ELF-1 (cell line): ENCODE measurements at places on chromosomes 4 and X.
A peak's percentile ranks its signal among the peaks of the same experiment; 100 is the strongest.

DNA sequence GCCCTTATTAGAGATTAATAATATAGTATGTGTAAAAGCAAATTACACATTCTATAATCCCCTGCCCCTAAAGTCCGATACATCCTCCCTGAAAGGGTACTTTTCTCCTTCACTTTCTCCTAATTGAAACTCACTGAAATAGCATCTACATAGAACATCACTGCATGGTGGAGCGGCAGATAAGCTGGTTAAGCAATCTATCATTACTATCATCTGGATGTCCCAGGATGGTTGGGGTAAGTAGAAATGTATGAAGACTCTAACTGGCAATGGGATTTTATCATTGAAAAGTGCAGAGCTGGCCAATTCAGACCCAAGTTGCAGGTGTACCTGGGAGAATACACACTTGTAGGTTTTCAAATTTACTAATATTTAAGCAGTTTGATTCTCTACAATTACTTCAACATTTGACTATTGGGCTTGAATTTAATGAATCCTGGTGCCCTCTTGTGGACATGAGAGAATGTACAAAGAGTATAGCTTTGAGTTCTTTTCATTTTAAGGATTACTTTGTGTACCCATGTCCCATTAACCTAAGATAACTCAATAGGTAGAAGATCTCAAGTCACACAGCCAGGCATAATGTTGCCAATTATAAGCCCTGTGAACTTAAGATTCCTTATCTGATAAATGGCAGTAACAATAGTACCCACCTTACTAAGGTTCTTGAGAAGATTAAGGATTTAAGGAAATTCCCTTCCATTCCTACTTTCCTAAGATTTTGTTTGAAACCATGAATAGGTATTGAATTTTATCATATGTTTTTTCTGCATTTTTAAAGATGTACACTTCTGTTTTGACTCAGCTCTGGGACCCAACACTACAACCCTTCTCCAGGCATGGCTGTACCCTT, 69.8 kb downstream of the SHROOM3 start:
- DNase-seq = peak; percentile 21

DNA sequence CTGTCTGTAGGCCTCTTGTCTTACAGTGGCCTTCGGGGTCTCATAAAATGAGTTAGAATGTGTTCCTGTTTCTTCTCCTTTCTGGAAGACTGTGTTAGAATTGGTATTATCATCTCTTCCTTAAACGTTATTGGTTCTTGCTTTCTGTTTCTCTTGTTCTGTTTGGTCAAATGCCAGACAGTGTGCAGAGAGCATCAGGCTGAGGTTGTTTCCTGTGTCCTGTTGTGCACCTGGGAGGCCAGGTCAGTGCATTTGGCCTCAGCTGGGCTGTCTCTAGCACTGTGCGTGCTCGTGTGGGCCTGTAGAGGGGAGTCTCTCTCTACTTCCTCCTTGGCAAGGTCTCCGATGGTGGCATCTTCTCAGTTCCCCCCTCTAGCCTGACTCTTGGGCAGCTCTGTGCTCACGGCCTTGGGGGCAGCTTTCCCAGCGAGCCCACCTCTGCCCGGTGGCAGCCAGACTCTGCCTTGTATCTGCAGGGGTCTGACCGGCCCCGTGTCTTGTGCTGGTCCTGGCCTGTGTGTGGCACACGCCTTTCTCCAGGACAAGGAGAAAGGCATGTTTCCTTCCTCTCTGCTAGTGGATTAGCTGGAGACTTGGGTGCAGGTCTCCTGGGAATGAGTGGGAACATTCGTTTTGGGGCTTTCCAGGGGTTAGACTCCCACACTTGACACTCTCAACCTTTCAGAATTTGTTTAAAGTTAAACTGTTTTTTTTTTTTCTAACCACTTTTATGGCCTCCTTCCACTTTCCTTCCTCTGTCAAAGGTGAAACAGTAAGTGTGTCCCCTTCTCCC, 62.3 kb downstream of the FAM193A start:
- no peak for DNase-seq

- no peak for DNase-seq
Measured at GRCh38 chrX:68681443-68681941, 34.0 kb downstream of the STARD8 start.

DNA sequence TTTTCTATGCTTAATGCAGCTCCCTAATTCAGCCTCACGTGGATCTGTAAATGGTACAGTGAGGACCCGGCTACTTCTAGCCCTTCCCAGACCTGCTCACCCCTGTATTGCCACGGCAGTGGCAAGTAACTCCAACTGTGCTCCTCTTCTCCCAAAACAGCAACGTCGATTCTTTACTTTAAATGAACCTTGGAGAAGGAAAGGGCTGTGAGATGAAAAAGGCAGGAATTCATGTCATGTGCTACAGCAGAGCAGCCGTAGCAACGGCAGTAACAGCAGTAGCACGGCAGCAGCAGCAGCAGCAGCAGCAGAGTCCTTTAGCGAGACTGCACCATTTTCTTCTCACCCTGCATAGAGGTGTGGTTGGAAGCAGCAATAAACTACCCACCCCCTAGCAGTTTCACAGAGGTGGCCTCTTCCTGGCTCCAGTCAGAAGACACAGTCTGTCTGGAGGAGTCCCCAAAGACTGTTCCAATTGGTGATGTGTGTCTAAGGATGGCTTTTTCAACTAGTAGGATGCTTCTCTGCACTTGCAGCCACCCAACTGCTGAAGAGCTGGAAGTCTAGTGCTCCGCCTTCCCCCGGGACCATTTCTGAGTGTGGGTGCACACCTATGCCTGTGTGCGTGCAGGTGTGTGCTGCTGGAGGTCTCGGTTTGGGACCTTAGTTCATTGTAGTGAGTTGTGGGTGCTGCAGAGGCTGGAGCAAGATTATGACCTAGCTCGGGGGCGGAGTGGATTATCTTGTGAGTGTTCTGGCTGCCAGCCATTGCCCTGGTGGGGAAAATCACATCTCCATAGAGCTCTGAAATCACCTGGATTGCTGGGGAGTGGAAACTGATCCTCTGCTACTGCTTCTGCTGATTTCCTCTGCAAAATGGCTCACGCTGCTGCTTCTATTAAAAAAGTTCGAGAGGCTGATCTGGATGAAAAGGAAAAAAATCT, 67.2 kb downstream of the ANK2 start:
- peak; percentile 11 for DNase-seq

GRCh38 chrX:46294234-46294633, 251.0 kb downstream of the ZNF674 start:
- no peak for DNase-seq
